ENCODE measurements at places on chromosomes 11 and 22. TPM values are rescaled to one million over a fixed set of nuclear protein-coding genes. Genes with fewer than 3 reads are reported as not detected.

The CTTN gene
- 26.9 TPM for polyA plus RNA-seq

The CFAP300 gene
- polyA plus RNA-seq: 1.7 TPM

The LAYN gene
- polyA plus RNA-seq: not detected

The RIC3 gene
- 66.1 TPM for polyA plus RNA-seq
